ENCODE measurements at places on chromosomes 7 and 10.

DNA sequence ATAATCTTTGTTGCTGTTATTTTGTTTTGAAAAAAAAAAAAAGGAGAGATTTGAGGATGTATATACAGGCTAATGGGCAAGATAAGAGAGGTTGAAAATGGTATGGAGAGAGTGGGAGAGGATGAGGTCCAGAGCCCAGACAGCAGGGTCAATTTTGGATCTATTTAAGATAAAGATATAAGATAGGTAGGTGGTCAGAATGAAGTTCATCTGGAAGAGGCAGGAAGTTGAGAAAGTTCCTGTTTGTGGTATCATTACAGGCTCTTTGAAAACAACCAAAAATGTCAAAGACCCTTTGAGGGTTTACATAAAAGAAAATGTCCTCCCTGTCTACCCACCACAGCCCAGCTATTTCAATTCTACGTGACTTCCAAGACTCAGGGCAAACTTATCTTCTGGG is 7.5 kb downstream of the CEP41 start:
- DNase-seq = no peak

- no peak for DNase-seq
Observed at GRCh38 chr10:62072901-62073300, 171.4 kb downstream of the ARID5B start.

GRCh38 chr10:69359148-69359547 is 57.6 kb downstream of the TACR2 start:
- no peak for DNase-seq

DNA sequence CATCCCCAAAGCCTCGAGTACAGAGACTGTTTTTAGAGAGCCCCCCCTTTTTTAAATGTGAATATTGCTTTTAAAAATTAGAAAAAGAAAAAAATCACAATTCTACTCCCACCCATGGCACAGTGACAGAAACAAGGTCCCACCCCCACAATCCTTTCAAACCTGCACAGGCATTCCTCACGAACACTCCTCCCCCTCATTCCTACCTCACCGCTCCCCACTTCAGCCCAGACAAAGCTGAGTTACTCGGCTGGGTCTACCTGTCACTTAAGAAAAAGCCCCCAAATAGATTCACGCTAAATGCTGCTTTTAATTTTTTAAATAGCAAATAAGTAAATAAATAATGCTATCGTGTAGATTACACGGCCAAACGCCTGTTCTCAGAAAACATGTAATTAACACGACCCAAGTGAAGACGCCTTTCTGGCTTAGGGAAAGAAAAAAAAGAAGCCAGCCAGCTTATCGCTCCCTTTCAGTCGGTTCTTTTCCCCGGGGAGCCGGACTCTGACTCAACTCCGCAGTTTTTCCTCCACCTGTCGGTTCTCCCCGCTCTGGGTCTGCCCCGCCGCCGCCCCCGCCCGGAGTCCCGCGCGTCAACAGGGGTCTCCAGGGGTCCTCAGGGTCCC is 739 bp downstream of the MPP7 start:
- DNase-seq = no peak

DNA sequence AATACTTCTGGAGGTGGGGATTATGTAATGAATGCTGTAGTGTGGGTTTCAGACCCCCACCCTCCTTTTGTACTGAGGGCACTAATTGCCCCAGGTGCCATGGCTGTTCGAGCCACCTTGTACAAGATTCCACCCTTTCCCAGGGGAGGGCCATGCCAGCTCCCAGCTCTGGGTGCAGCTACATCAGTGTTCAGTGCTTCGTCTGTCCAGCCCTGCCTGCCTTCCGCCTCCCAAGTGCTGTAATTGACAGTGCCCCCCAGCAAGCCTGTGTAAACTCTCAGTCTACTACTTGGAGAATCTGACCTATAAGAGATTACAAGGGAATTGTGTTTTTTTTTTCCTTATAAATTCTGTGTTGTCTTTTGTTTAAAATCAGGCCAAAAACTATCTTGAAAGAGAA is 33.0 kb downstream of the GTF2I start:
- DNase-seq = no peak

Data from CD4-positive, alpha-beta T cell treated with Interleukin-15 for 4 hours (primary cell).